ENCODE measurements at places on chromosomes 1 and 21.

DNA sequence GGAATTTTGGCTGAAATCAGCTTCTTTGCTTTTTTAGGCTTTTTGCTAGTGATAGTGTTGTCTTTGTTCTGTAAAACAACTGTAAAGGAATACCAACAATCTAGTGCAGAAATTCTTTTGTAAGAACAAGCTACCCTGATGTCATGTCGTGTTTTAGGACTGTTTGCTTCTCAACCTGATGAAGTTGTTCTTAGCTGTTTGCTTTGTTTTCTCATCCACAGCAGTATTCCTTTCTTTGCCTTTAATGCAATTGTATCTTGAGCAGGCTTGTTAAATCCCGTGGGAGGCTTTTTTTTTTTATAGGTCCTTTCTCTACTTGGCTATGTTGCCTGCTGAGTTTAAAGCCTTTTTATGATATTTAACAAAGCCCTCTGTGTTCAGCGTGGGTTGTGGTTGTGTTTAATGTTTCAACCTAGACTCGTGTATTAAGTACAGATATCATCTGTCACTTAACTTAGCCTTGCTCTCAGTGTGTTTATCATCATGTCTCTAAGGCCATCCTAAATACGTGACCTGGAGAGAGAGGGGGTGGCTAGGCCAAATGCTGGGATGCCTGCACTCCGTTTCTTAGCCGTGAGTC lies 31.6 kb downstream of the ADARB1 start:
- no peak for DNase-seq

DNA sequence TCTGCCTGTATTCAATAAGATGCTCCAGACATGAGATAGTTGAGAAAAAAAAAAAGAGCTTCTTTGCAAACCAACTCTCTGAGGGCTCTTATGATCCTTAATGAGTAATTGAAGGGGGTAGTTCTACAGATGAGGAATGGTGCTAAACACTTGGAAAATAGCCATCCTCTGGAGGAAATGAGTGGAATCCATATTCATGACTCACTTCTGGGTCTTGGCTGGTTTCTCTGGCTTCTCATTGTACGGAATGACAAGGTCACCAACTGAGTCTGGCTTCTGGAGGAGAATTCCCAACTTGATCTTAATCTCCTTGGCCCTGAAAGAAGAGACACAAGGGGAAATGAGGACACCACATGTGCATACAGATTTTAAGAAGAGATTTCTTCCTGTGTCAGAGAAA lies 34.7 kb downstream of the RGS5 start:
- DNase-seq = no peak

DNA sequence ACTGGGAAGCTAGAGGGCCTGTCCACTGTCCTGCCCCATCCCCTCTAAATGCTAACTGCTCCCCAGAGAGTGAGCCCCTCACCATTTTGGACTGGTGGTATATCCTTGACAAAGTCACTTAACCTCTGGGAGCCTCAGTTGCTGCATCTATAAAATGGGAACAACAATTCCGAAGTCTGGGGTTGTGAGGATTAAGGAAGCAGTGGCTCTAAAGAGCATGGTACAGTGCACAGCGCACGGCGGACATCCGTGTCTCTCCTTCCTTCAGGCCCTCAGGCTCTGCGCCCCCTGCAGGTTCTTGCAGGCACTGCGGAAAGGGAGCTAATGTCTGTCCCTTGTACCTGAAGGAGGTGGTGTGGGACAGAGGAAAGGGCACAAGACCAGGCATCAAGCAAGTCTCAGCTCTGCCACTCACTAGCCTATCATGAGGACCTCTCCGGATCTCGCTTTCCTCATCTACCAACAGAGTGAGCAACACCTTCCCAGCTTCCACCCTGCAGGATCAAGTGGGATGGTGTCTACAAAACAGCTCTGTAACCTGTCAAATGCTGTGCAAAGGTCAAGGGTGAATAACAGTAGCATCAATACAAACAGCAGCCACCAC lies 20.1 kb downstream of the ECE1 start:
- DNase-seq = peak; percentile 68

DNA sequence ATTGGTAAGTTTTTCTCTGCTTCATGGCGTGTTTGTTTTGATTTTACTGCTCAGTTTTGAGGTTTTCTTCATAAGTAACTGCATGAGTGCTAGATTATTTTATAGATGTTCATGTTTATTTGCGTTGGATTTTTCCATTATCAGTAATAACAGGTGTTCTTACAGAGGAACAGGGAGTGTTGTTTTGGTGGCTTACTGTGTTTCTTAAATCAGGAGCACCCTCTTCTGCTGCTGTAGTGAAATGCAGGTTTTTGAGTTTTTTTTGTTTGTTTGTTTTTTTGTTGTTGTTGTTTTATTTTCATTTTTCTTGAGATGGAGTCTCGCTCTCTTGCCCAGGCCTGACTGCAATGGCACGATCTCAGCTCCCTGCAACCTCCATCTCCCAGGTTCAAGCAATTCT lies 32.6 kb downstream of the CTBS start:
- DNase-seq = no peak

- DNase-seq = no peak
Measured at GRCh38 chr1:228742281-228742860, 7.1 kb downstream of the RHOU start.

DNA sequence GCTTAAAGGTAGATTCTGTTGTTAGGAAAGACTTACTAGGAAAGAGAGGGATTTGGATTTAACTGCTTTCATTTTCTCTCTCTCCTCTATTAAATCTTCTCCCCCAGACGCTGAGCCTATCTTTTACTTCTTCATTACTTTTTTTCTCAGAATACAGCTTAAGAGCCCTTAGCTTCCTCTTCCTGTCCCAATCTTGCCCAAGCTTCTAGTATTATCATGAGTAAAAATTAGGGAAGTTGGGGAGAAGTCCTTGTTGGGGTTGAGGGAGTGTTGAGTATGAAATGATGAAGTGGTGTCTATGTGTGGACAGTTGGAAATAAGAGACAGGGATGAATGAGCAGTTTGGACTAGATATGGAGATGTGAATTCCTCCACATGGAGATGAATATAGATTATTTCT lies 35.0 kb downstream of the ACP6 start:
- no peak for DNase-seq

DNA sequence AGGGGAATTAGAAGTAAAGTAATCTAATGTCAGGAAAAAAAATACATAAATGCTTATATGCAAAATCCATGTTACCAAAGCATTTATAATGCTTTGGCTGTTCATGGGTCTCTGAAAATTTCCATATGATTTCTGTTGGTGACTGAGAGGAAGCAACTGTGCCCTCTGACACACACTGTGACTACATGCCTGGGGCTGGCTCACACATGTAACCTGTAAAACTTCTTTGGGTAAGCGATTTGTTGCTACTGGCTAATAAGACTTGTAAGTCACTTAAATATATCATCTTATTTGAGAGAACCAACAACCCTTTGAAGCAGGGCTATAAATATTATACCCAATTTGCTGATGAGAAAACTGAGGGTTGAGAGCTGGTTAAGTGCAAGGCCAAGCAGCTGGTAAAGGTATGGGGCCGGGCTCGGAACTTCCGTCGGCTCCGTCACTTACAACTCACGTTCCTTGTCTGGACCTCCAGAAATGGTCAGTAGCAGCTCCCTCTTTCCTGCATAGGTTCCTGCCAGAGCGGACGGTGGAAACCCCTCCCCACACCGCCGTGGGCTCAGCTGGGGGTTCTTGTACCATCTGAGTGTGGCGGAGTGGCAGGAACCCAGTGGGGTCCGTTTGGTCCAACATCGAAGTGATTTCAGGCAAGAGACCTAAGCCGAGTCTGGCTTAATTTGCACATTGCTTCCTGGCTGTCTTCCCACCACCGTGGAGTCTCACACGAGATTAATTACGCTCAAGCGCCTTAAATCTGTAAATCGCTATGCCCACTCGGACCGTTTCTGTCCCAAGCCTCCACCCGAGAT lies 714 bp downstream of the DFFA start:
- no peak for DNase-seq

GRCh38 chr21:27498025-27498424 lies 531.1 kb upstream of the ADAMTS5 start:
- no peak for DNase-seq

- no peak for DNase-seq
Measured at GRCh38 chr1:107141491-107142126, 770 bp downstream of the NTNG1 start.

DNA sequence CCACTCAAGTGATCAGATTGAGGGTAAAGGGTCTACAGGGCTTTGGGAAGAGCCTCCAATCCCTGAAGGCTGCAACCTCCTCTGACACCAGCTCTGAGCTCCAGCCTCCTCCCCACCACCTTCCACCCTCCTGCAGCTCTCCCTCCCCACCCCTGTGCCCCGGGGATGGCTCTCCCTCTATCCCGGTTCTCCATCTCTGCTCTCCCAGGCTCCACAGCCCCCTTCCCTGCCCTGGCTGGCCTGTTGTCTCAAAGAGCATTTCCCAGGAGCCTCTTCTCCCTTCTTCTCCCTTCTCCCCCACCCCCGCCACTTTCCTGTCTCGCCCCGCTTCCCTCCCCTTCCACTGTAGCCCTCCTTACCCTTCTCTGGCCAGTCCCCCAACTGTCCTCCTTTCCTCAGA lies 1.1 kb downstream of the PLEKHA6 start:
- DNase-seq = no peak

DNA sequence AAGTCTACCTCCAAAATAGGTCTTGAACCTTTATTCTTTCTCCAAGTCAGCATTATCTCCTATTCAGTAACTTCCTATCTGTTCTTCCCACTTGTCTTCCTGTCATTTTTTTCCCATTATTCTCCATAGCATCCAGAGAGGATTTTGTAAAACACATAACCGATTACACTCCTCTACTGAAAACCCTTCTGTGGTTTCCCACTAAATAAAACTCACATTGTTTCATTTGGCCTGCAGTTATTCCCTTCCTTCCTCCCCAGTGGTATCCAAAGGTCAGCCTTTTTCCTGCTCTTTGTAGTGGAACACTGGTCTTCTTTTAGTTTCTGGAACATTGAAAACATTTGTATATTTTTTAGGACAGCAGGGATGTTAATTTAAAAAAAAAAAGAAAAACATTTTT lies 266.0 kb downstream of the GPR52 start:
- no peak for DNase-seq

GRCh38 chr1:182185842-182186756 lies 124.6 kb upstream of the ZNF648 start:
- DNase-seq = no peak

- DNase-seq = no peak
Measured at GRCh38 chr1:21865943-21866706, 54.1 kb downstream of the LDLRAD2 start.

DNA sequence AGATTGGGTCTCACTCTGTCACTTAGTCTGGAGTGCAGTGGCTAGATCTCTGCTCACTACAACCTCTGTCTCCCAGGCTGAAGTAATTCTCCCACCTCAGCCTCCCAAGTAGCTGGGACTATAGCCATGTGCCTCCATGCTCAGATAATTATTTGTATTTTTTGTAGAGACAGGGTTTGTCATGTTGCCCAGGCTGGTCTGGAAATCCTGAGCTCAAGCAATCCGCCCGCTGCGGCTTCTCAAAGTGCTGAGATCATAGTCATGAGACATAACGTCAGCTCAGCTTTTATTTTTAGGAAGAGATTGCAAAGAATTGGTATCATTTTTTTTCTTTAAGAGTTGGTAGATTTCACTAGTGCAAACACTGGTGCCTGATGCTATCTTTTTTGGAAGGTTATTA lies 244.9 kb downstream of the DSCAM start:
- DNase-seq = no peak

- no peak for DNase-seq
Measured at GRCh38 chr1:101453844-101454243, 217.0 kb downstream of the S1PR1 start.

GRCh38 chr1:76122271-76122670 lies 47.7 kb downstream of the ST6GALNAC3 start:
- DNase-seq = no peak

- DNase-seq = no peak
Measured at GRCh38 chr1:47680815-47681475, 243.1 kb downstream of the FOXD2 start.

DNA sequence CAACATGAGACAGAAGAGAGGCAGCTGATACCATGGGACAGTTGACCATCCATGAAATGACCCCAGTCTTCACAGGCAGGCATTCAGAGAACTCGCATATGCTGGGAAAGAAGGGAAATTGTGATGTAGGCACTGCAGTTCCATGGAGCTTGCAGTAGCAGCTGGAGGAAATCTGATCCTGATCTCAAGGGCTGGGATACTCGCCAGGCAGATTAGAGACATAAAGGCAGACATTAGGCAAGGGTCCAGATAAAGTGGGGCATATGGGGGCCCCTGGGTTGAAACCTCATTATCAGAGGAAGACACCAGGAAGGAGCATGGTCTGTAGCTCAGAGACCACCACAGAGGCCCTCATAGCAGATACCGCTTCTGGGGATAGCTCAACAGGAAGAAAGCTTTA lies 48.7 kb upstream of the TNR start:
- DNase-seq = no peak

GRCh38 chr1:46798810-46799209 lies at the start of gene CYP4B1:
CYP4B1 (plus strand) TSS chr1:46799046; CDS start chr1:46799082, 36 bp downstream.
- DNase-seq = no peak

GRCh38 chr1:7760245-7760644 lies 10.9 kb upstream of the VAMP3 start:
- DNase-seq = no peak

DNA sequence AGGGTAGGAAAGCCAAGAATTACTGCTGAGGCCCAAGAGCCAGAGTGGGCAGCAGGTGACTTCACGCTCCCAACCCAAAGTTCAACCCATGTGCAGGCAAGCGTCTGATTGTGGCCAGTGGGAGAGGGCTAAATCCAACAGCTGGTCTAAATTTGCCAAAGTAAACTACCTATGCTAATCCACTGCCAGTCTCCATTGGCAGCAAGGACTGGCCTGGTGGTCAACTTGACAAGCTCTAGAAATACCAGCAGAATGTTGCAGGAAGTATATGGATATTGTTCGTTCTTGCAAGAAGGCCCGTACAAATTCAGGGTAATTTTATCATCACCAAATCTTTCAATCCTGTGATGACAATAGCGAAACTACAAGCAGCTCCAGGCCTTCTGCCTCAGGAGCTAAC lies 1.5 kb downstream of the TMEM63A start:
- DNase-seq = no peak

Measured in stimulated activated CD8-positive, alpha-beta memory T cell treated with anti-CD3 and anti-CD28 coated beads, Interleukin-7, amount 100 ng/mL, for 1 hour (primary cell).